ENCODE measurements at places on chromosomes 13 and 19. TPM values are rescaled to one million over a fixed set of nuclear protein-coding genes. Genes with fewer than 3 reads are reported as not detected.

- H3K4me1 ChIP-seq = peaks cover 64% of the 10 kb centered on the region
- no peak overlapping the region for H3K27ac ChIP-seq
- DNase-seq = no peak
- no peaks in the 10 kb centered on the region for H3K36me3 ChIP-seq
- H3K4me3 ChIP-seq = no peak overlapping the region
Observed at GRCh38 chr19:15283141-15283883, 49.0 kb downstream of the BRD4 start.

ANGPTL8 gene
- 1.9 TPM for total RNA-seq

- H3K4me1 ChIP-seq = no peaks in the 10 kb centered on the region
- H3K4me3 ChIP-seq = no peak overlapping the region
- no peaks in the 10 kb centered on the region for H3K27me3 ChIP-seq
- DNase-seq = no peak
Observed at GRCh38 chr13:102620516-102620915, 23.7 kb downstream of the TPP2 start.

FFAR3 gene
- total RNA-seq = not detected

SYT3 gene
- 0.63 TPM for total RNA-seq

CEACAM3 gene
- 0.69 TPM for total RNA-seq
